ENCODE measurements at places on chromosomes 6 and 20. TPM values are rescaled to one million over a fixed set of nuclear protein-coding genes. Genes with fewer than 3 reads are reported as not detected.
A peak's percentile ranks its signal among the peaks of the same experiment; 100 is the strongest.

The ZNF391 gene
- 2.0 TPM for total RNA-seq

The REM1 gene
- total RNA-seq, result 2.3 TPM

The SRXN1 gene
- 32.0 TPM for total RNA-seq

The KCNK5 gene
- total RNA-seq, result 10.9 TPM

The HLA-DOA gene
- 31.2 TPM for total RNA-seq

The SLC13A3 gene
- 2.0 TPM for total RNA-seq

The BMP5 gene
- total RNA-seq, result 13.3 TPM

The STX11 gene
- total RNA-seq, result 54.1 TPM

The MMS22L gene
- total RNA-seq, result 8.8 TPM

The RXRB gene
- total RNA-seq, result 47.4 TPM

The CALHM4 gene
- total RNA-seq, result not detected

DNA sequence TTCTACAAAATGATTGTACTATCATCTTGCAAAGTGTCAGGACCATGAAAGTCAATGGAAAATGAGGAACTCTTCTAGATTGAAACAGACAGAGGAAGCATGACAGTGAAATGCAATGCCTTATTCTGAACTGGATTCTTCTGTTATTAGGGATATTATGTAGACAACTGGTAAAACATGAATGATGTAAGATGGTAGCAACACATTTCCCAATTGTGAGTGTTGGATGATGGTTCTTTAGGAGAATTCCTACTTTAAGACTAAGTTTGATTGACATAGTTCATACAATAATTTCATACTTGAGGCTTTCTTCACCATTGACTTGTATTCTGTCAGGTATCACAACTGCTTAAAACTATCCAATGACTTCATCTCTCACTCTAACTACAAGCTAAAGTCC lies 4.5 kb downstream of the UBE3D start:
- no peak overlapping the region for H3K27ac ChIP-seq
- H3K4me1 ChIP-seq, result peaks cover 8% of the 10 kb centered on the region
- H3K36me3 ChIP-seq, result peaks cover 5% of the 10 kb centered on the region
- H3K27me3 ChIP-seq, result no peaks in the 10 kb centered on the region
- DNase-seq, result no peak

DNA sequence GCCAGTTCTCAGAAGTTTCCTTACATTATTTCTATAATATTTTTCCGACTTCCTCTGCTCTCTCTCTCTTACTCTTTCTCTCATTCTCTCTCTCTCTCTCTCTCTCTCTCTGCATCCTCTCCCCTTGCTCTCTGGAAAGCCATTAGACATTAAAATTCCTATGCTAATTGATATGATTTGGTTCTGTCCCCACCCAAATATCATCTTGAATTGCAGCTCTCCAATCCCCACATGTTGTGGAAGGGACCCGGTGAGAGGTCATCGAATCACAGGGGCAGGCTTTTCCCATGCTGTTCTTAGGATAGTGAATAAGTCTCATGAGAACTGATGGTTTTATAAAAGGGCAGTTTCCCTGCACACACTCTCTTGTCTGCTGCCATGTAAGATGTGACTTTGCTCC lies 74.1 kb downstream of the ADAT2 start:
- H3K27ac ChIP-seq, result no peak overlapping the region
- no peaks in the 10 kb centered on the region for H3K36me3 ChIP-seq
- no peak overlapping the region for H3K4me3 ChIP-seq
- H3K27me3 ChIP-seq, result no peaks in the 10 kb centered on the region

GRCh38 chr6:106894978-106895702 lies 79.4 kb downstream of the CD24 start:
- no peaks in the 10 kb centered on the region for H3K4me1 ChIP-seq
- H3K36me3 ChIP-seq, result no peaks in the 10 kb centered on the region
- H3K27ac ChIP-seq, result no peak overlapping the region
- no peak for DNase-seq
- no peaks in the 10 kb centered on the region for H3K27me3 ChIP-seq
- no peak overlapping the region for H3K4me3 ChIP-seq

- H3K4me1 ChIP-seq, result no peaks in the 10 kb centered on the region
- no peaks in the 10 kb centered on the region for H3K36me3 ChIP-seq
- no peak for DNase-seq
- H3K4me3 ChIP-seq, result no peak overlapping the region
Measured at GRCh38 chr6:27332692-27333641, 20.9 kb upstream of the POM121L2 start.

GRCh38 chr20:54548849-54549248 lies 73.5 kb downstream of the DOK5 start:
- DNase-seq, result no peak
- no peaks in the 10 kb centered on the region for H3K27me3 ChIP-seq
- H3K36me3 ChIP-seq, result no peaks in the 10 kb centered on the region
- no peaks in the 10 kb centered on the region for H3K4me1 ChIP-seq
- H3K4me3 ChIP-seq, result no peak overlapping the region

DNA sequence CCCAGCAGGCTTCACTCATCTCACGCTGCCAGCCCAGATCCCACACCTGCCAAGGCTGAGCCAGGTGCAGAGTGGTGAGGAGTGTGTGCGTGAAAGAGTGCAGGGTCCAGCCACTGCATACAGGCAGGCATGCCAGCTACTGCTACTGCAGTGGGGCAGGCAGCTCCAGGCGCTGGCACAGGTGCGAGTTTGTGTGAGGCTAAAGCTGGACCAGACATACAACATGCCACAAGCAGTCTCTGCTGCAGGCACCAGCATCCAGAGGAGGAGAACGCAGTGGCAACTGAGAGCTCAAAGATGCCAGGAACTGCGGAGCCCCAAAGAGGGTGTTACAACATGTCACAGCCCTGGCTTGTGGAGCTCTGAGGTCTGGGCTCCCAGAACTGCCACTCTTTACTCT lies 149.8 kb downstream of the EYS start:
- no peak overlapping the region for H3K4me3 ChIP-seq
- no peak overlapping the region for H3K27ac ChIP-seq
- DNase-seq, result no peak

DNA sequence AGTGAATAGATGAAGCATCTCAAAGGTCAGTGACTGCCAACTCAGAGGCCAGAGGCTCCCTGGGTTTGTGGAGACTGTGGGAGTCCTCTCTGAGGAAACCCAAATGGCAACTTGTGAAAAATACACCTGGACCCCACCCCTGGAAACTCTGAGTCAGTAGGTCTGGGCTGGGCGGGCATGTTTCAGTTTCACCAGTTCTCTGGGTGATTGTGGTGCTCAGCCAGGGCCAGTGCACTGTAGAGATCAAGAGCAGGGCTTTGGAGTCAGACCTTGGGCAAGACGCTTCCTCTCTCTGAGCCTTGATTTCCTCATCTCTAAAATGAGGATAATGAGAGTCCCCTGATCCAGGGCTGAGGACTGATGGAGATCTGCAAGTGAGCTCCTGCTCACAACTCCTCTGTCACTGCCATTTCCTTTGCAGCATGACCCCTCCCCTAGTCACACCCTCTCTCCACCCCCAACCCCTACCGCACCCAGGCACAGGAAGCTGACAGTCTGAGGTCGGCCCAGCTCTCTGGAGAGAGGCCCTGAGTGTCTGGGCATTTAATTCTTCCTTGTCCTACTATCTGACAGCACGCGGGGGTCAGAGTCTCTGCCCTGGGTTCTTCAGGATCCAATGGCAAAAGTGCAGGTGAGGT lies 5.1 kb downstream of the DEF6 start:
- peak overlapping the region; percentile 22 for H3K4me3 ChIP-seq
- peak; percentile 73 for DNase-seq
- H3K27me3 ChIP-seq, result no peaks in the 10 kb centered on the region

DNA sequence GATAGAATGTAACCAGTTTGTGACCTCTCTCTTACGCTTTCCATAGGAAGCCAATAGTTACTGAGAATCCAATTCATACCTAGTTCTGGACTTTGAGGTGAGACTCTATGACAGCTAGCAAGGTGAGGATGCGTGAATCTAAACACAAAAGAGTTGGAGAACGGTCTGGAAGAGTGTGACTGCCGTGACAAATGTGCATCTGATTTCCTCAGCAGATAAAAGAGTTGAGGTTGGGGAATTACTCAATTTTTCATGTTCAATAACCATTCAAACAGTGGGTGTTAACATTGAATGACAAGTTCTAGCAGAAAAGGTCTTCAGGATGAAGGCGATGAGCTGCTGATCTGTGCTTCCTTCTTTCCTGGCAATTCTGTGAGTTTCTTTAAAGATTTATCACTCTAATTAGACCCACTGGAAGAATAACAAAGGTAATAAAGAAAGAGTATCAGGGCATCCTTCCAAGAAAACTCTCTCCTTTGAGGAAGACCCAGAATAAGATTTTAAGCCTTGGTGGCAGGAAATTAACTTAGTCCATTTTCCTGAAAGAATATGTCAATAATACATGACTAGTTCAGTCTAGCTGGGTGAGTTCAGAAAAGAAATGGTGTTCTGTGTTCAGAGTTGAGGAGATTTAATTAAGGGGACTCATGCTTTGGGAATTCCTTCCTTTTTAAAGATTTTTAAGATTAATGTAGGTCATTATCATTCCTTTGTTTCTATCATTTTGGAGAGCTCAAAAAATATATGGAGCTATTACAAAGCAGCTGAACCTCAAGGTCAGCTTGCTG lies 24.5 kb downstream of the KIF3B start:
- H3K4me3 ChIP-seq, result no peak overlapping the region
- H3K27me3 ChIP-seq, result no peaks in the 10 kb centered on the region
- no peaks in the 10 kb centered on the region for H3K4me1 ChIP-seq
- peaks cover 4% of the 10 kb centered on the region for H3K36me3 ChIP-seq
- DNase-seq, result no peak

DNA sequence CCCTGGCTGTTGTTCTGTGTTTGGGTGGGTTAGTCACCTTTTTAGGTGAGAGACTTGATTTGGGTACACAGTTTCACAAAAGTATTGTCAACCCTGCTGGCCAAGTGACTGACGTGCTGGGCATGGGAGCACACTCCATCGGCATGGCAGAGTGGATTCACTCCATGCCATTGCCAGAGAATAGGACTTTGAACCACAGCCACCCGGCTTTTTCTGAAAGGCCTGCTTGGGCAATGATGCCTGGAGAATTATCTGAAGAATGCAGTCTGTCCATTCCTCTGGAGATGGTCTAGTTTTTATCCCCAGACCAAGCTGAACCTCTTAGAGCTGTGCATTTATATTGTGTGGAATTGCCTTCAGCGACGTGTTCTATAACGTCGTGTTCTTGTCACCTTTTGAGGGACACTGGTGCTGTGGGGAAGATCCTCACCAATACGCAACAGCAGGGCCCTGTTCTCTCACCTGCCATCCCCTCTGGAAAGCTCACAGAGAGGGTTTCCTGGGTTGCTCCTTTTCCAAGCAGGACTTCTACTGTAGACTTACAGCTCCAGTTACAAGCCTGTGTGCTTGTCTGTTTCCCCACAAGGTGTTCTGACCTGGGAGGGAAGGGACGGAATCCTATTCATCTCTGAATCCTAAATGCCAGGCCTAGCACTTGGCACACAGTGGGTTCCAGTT lies 183.4 kb upstream of the AKAP12 start:
- no peak overlapping the region for H3K27ac ChIP-seq
- no peaks in the 10 kb centered on the region for H3K4me1 ChIP-seq
- H3K36me3 ChIP-seq, result no peaks in the 10 kb centered on the region
- no peak for DNase-seq
- no peaks in the 10 kb centered on the region for H3K27me3 ChIP-seq
- no peak overlapping the region for H3K4me3 ChIP-seq

DNA sequence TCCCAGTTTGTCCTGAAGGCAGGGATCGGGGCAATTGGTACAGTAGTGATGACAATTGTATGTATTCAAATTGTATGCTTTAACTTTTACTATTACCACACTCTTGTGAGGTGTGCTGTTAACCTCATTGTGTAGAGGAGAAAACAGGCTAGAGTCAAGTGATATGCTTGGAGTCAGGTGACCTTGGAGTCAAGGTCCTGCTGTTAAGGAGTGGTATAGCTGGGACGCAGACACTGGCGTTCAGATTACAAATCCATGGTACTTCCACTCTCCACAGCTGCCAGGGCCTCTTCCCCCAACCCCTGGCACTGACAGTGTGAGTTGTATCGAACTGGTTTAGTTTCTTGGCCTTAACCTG lies 10.5 kb downstream of the CNPY3 start:
- H3K27me3 ChIP-seq, result no peaks in the 10 kb centered on the region
- H3K36me3 ChIP-seq, result peaks cover 72% of the 10 kb centered on the region

DNA sequence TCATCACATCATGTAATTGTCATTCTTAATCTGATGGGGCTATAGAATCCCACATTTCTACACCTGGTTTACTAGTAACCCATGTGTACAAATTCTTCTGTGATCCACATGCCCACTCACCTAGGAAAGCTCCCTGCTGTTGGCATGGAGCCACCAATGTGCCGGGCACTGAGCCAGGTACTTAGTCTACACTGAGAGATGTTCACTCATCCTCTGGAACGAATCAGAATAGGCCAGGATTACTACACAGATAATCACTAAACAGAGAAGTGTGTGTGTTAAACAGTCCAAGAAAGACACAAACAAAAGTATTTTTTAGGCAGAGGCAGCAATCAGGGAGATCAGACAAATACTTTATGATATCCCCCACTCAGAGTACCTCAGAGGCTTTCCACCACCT lies 193.2 kb upstream of the VGLL2 start:
- no peak for DNase-seq
- H3K4me1 ChIP-seq, result no peaks in the 10 kb centered on the region
- H3K27ac ChIP-seq, result no peak overlapping the region
- no peaks in the 10 kb centered on the region for H3K36me3 ChIP-seq

GRCh38 chr6:50846144-50846851 lies 27.6 kb downstream of the TFAP2B start:
- peaks cover 100% of the 10 kb centered on the region for H3K27me3 ChIP-seq
- no peak overlapping the region for H3K4me3 ChIP-seq
- peaks cover 6% of the 10 kb centered on the region for H3K4me1 ChIP-seq
- H3K36me3 ChIP-seq, result no peaks in the 10 kb centered on the region
- no peak for DNase-seq
- H3K27ac ChIP-seq, result no peak overlapping the region

DNA sequence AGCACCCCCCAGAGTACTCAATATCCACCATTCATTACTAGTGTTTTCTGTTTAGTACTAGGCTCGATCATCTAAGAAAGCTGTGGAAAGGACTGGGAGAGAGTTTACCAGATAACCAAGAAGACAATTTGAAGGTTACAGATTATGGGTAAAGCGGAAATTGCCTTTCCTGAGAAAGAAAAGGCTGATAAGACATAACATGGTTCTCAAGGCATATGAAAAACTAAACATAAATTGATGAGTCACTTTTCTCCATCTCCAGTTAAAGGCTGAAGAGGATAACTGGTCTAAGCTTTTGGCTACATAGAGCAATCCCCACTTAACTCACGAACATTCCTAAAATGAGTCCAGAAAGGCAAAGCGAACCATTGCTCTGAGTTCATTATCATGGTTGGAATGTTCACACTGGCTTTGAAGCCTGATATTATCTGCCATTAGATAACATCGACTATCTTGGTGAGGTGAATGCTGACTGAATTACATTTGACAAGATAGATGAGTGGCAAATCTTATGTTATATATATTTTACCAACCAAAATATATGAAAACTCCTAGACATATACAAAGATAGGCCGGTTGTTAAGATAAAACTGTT lies 65.8 kb downstream of the BTBD9 start:
- DNase-seq, result no peak
- H3K4me1 ChIP-seq, result peaks cover 21% of the 10 kb centered on the region
- no peaks in the 10 kb centered on the region for H3K27me3 ChIP-seq
- H3K4me3 ChIP-seq, result no peak overlapping the region

- DNase-seq, result peak; percentile 25
- H3K4me3 ChIP-seq, result no peak overlapping the region
- H3K4me1 ChIP-seq, result no peaks in the 10 kb centered on the region
- no peaks in the 10 kb centered on the region for H3K36me3 ChIP-seq
Measured at GRCh38 chr20:58008413-58008812, 220.0 kb downstream of the ANKRD60 start.
